HCT116 (cell line): ENCODE measurements at places on chromosomes 7 and 10.

- DNase-seq, result no peak
Measured at GRCh38 chr10:89837165-89838043, 136.0 kb downstream of the KIF20B start.

- DNase-seq, result no peak
Measured at GRCh38 chr7:37287131-37287855, 161.4 kb downstream of the ELMO1 start.

- DNase-seq, result no peak
Measured at GRCh38 chr7:66258409-66258808, 53.3 kb downstream of the TPST1 start.

DNA sequence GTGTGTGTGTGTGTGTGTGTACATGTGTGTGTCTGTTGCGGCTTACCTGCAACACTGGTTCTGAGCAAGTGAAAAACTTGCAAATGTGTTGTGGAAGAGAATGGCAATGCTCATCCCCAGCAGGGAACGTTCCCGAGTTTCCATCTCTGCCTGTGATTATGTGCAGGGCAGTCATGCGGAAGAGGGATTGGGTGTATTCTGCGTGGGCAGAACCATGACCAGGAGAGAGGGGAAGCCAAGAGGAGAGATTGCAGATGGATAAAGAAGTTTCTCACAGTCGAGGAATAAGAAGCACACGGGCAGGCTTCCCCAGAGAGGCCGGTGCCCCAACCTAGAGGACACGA is 99.9 kb downstream of the CTBP2 start:
- no peak for DNase-seq

DNA sequence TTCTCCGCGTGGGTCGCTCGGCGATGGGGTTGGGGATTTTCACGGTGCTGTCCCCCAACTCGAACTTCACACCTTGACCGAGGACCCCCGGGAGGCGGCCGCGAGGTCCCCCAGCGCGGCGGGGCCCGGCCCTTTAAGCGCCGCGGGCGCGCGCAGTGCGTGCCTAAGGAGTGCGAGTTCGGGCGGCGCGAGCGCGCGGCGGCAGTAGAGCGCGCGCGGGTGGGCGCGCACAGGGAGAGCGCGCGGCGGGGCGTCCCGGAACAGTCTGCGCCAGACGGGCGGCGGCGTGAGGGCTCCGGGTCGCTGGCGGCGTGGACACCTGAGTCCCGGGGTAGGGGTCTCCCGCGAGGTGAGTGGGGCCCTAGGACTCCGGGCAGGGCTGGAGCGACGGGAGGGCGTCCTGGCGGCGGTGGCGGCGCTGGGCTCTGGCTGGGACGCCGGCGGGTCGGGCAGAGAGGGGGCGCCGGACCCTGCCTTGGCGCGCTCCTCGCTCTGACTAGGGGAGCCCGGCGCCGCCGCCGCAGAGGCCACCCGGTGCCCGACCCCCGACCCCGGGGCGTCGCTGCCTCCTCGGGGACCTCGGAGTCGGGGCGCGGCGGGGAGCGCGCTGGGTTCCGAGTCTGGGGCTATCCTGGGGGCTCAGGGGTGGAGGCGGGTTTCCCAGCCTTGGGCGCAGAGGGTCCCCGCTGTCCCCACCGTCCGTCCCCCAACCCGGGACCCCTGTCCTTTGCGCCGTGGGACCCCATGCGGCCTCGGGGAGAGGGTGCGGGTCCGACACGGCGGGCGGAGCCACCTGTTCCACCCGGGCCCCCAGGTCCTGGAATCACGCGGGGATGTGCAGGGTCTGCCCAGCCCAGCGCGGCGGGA is at the start of gene PROSER2:
TSS of gene PROSER2 (plus strand) at position 235 of the 867 bp plus-strand sequence. CDS start 28,722 bp downstream, outside the sequence.
- peak; percentile 27 for DNase-seq

- no peak for DNase-seq
Measured at GRCh38 chr10:122089311-122090017, 100.5 kb downstream of the TACC2 start.

GRCh38 chr7:98841179-98841997 is 28.4 kb downstream of the TMEM130 start:
- DNase-seq, result no peak

DNA sequence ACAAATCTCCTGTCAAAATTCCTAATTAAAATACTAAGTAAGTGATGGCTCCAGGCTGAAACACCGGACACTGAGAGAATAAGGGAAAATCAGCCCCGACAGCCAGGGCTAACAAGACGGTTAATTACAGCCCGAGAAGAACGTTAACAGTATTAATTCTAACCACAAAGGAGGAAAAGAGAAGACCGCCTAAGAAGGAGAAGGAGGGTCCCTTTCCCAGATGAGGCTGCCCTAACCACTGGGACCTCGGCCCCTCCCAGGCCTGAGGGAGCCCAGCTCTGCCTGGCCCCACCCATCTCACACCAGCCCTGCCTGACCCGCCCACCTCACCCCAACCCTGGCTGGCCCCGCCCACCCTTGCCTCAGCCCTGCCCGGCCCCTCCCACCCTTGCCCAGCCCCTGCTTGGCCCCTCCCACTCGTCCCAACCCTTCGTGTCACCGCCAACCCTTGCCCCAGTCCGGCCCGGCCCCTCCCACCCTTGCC is 51.3 kb downstream of the PWWP2B start:
- DNase-seq, result peak; percentile 54

- DNase-seq, result peak; percentile 93
Measured at GRCh38 chr10:93384006-93384405, 98.1 kb downstream of the MYOF start.
